NCI-H524 (cell line): ENCODE measurements at places on chromosomes 3 and 15.

DNA sequence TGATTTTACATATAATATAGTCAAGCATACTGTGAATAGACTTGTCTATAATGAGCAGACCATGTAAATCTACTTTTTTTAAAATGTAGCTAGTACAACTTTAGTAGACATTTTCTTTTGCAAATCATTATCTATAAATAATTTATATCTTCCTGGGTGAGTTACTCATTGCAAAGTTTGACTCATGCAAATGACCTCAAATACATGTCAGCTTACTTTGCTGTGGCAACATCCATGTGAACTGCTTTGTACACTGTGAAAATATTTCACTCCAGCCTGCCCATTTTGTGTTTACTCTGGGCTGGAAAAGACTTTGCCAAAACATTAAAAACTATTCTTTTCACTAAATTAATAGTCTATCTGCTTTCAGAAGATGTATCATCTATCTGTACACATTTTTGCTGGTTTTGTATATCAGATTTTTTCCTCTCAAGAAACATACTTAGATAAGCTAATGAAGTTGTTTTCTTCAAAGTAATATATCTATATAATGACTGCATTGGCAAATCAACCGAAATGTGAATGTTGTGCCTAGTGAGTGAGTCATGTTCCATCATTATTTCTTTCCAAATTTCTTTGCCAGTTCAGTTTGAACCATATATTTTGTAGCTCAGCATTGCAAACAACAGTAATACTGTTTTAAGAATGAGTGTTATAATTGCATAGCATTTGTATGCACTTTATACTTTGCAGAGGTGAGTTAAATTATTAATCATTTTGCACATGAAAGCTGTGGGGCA lies 26.5 kb downstream of the IGSF10 start:
- DNase-seq: no peak

- no peak for DNase-seq
Observed at GRCh38 chr3:64344721-64345207, 119.5 kb upstream of the PRICKLE2 start.

DNA sequence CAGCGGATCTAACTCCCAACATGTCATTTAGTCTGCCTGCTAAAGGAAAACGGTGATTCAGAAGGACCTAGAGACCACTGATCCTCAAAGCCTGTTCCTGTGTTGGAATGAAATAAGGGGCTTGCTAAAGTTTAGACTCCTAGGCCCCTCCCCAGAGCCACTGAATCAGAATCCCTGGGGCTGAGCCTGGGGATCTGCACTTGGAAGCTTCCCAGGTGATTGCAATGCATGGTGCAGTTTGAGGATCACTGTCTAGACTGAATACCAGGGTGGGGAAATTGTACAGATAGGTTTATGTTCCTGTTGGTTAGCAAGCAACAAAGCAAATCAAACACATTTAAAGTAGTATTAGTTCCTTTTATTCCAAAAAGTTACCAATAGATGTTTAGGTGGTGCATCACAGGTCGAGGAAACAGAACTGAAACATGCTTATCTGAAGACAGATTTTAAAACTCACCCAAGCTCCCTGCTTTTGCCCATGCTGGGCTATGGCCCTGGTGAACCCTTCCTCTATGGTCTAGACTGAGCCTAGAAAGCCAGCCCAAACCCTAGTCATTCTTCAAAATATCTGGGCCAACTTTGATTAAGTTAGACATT lies 29.6 kb upstream of the SPTBN5 start:
- DNase-seq: no peak

GRCh38 chr3:16477521-16477920 lies 36.0 kb downstream of the RFTN1 start:
- DNase-seq: no peak

- DNase-seq: peak; percentile 45
Observed at GRCh38 chr3:3196148-3196861, 16.8 kb upstream of the CRBN start.

DNA sequence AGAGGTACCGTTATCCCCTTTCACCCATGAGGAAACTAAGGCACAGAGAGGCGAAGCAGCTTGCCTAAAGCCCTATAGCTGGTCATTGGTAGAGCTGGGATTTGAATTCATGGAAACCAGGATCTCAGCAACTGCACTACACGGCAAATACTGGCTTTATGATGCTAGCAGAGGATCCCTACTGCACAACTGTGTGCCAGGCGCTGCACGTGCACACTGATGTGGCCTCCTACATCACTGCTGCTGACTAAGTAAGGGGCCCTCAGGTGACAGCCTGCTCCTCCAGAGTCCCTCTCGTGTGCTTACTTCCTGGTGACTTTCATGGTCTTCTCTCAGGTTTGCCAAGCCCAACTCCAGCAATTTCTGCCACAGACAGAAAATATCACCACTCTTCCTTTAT lies 3.4 kb upstream of the POLG start:
- no peak for DNase-seq
